Inflammatory macrophage treated with lipopolysaccharide for 4 hours (primary cell): ENCODE measurements at places on chromosomes 7 and 10.

DNA sequence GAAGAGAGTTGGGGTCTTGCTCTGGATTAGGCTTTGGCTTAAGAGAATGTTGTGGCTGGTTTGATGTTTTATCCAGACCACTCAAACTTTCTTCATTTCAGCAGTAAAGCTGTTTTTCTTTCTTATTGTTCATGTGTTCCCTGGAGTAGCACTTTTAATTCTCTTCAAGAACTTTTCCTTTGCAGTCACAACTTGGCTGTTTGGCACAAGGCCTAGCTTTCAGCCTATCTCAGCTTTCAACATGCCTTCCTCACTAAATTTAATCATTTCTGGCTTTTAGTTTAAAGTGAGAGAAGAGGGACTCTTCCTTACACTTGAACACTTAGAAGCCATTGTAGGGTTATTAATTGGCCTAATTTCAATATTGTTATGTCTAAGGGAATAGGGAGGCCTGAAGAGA, 18.1 kb downstream of the CCDC126 start:
- no peak for DNase-seq

GRCh38 chr10:71878327-71879034, 27.4 kb upstream of the PSAP start:
- DNase-seq = peak; percentile 67

DNA sequence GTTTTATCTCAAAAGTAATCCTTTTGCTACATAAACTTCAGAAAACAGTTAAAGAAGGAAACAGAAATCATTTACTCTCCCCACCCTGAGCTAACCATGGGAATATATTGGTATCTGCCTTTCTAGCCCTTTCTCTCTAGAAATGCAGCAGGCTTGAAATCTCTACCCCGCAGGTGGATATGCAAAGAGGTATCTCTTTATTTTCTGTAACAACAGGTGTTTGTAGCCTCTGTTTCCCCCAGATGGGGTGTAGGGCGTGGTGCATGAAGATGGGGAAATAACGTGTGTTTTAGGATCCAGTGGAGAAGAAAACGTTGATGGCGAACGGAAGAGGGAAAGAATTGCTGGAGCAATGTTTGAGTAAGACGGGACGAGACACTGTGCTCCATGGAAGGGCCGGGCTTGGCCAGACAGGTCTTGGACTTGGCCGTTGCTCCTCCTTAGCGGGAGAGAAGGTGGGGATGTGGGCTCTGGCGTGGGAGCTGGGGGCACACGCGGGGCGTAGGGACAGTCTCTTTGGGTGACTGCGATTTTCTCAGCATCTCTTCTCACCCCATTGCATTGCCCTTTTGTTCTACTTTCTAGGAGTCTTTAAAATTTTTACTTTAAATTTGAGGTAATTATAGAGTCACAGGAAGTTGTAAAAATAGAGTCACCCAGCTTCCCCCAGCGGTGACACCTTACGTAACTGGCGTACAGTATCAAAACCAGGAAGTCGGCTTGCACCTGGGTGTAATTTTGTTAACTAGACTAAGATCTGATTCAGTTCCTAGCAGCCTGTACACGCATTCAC, 82.9 kb downstream of the ELFN1 start:
- DNase-seq = no peak

- DNase-seq = no peak
Measured at GRCh38 chr7:45197461-45197860, 39.9 kb downstream of the RAMP3 start.

DNA sequence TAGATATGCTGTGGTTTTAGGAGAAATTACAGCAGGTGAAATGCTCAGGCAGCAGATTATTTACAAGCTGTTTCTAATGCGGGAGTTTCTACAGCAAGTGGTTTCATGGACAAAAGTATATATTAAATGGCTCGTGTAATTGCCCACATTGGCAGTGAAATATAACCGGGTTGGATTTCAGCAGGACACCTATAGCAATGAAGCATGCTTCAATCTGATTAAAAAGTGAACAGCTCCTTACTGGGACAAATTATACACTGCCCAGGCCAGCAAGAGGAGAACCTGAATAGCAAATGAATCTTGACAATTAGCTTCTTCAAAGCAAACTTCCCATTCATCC, 35.2 kb upstream of the LYZL1 start:
- DNase-seq = no peak
